Activated CD4-positive, alpha-beta memory T cell treated with anti-CD3 and anti-CD28 coated beads, Interleukin-2, amount 10 ng/mL, durations not matched to agents 7 days and 5 days (primary cell): ENCODE measurements at places on chromosomes 3 and 15. TPM values are rescaled to one million over a fixed set of nuclear protein-coding genes. Genes with fewer than 3 reads are reported as not detected.
A peak's percentile ranks its signal among the peaks of the same experiment; 100 is the strongest.

The COL7A1 gene
- 0.40 TPM for total RNA-seq

GRCh38 chr15:89475661-89476060, 20.7 kb downstream of the RHCG start:
- no peak for DNase-seq
- H3K27me3 ChIP-seq, result peaks cover 12% of the 10 kb centered on the region
- H3K36me3 ChIP-seq, result no peaks in the 10 kb centered on the region
- no peak overlapping the region for H3K4me3 ChIP-seq
- H3K27ac ChIP-seq, result no peak overlapping the region

DNA sequence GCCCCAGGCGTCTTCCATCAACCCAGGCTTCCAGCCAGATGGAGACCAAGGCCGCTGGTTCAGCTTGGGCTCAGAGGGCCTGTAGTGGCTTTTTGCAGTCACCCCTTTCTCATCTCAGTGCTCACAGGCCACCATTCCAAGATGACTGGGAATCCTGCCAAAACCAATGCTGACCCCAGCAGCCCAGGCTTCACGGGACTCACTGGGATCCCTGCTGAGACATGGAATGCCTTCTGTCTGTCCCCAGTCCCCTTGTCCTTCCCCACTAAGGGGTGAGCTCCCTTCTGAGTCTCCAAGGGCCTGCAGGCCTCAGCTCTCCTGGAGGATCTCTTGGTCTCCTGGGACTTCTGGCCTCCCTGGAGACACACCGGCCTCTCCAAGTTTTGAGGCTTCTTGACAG, 77.4 kb upstream of the SEC13 start:
- no peaks in the 10 kb centered on the region for H3K36me3 ChIP-seq
- no peak overlapping the region for H3K4me3 ChIP-seq
- H3K4me1 ChIP-seq, result peaks cover 21% of the 10 kb centered on the region
- H3K27me3 ChIP-seq, result peaks cover 4% of the 10 kb centered on the region
- DNase-seq, result no peak
- no peak overlapping the region for H3K27ac ChIP-seq

- no peaks in the 10 kb centered on the region for H3K27me3 ChIP-seq
- DNase-seq, result no peak
- H3K36me3 ChIP-seq, result no peaks in the 10 kb centered on the region
- H3K4me1 ChIP-seq, result no peaks in the 10 kb centered on the region
- no peak overlapping the region for H3K4me3 ChIP-seq
These were observed 90.6 kb downstream of the SOX14 start for GRCh38 chr3:137854533-137855261.

The RTP4 gene
- 23.2 TPM for total RNA-seq

The NEK11 gene
- 2.8 TPM for total RNA-seq

- H3K27me3 ChIP-seq, result no peaks in the 10 kb centered on the region
- no peaks in the 10 kb centered on the region for H3K36me3 ChIP-seq
- no peak for DNase-seq
- no peak overlapping the region for H3K4me3 ChIP-seq
These were observed 623.0 kb downstream of the NTRK3 start for GRCh38 chr15:87633525-87633924.

- H3K27ac ChIP-seq, result peak overlapping the region; percentile 10
- DNase-seq, result no peak
- peak overlapping the region; percentile 30 for H3K4me3 ChIP-seq
- peaks cover 54% of the 10 kb centered on the region for H3K4me1 ChIP-seq
- peaks cover 79% of the 10 kb centered on the region for H3K27me3 ChIP-seq
These were observed 5.4 kb downstream of the ISL2 start for GRCh38 chr15:76342058-76342381.

DNA sequence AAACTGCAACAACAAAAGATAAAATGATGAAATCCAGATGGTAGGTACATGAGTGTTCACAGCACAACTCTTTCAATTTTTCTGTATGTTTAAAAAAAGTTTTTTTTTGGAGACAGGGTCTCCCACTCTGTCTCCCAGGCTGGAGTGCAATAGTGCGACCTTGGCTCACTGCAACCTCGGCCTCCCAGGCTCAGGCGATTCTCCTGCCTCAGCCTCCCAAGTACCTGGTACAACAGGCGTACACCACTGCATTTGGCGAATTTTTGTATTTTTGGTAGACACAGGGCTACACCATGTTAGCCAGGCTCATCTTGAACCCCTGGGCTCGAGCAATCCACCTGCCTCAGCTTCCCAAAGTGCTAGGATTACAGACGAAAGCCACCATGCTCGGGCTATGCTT, 18.6 kb downstream of the LRRFIP2 start:
- DNase-seq, result no peak
- H3K36me3 ChIP-seq, result peaks cover 48% of the 10 kb centered on the region
- H3K27ac ChIP-seq, result no peak overlapping the region
- H3K4me3 ChIP-seq, result no peak overlapping the region

The SLC12A1 gene
- total RNA-seq, result not detected

The EIF2A gene
- total RNA-seq, result 81.7 TPM

The CHRD gene
- total RNA-seq, result not detected

DNA sequence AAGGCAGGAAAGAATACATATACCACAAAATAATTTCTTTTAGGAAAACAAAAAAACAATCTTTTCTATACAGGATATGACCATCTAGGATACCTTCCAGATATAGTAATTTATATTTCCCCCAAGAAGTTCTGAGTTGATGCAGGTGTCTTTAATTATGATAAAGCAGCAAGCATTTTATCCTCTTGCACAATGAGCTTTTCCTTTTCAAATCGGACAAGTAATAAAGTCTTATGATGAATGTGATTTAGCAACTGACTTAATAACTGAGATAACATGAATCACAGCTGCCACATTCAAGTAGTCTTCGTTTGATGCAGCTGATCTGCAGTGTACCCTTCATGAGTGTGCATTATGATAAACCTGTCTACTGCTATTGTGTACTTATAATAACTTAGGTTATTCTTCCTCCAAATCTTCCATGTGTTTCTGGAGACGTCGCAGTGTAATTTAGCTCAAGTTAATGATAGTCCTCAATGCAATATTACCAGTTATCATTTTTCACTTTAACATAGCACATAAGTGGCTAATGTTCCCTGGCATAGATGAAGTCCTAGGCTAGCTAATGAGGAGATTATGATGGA, 260.3 kb upstream of the MRPL3 start:
- peaks cover 10% of the 10 kb centered on the region for H3K27me3 ChIP-seq
- no peak for DNase-seq
- no peaks in the 10 kb centered on the region for H3K36me3 ChIP-seq
- H3K4me3 ChIP-seq, result no peak overlapping the region
- no peak overlapping the region for H3K27ac ChIP-seq

The TMEM108 gene
- not detected for total RNA-seq

The COL6A5 gene
- total RNA-seq, result 0.05 TPM

The PRRT3 gene
- 5.4 TPM for total RNA-seq

The SLC26A6 gene
- total RNA-seq, result 55.4 TPM

DNA sequence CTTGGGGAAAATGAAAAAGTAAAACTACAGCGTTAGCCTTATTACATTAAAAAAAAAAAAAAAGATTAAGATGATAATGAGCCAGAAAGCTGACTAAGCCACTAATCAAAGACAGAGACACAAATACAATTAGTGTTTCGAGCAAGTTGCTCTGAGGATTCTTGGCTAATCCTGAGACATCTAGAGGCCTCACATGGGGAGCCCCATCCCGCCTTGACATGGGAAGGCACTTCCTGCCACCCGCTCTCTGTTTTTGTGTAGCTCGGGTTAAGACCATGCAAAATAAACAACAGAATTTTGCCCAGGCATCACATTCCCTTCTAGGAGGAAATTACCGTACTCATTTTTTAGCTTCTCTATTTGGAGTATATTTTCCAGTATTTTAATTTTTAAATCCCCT, 15.3 kb downstream of the HESX1 start:
- no peak overlapping the region for H3K27ac ChIP-seq
- H3K36me3 ChIP-seq, result no peaks in the 10 kb centered on the region
- no peak overlapping the region for H3K4me3 ChIP-seq
- peaks cover 13% of the 10 kb centered on the region for H3K27me3 ChIP-seq
- no peaks in the 10 kb centered on the region for H3K4me1 ChIP-seq

DNA sequence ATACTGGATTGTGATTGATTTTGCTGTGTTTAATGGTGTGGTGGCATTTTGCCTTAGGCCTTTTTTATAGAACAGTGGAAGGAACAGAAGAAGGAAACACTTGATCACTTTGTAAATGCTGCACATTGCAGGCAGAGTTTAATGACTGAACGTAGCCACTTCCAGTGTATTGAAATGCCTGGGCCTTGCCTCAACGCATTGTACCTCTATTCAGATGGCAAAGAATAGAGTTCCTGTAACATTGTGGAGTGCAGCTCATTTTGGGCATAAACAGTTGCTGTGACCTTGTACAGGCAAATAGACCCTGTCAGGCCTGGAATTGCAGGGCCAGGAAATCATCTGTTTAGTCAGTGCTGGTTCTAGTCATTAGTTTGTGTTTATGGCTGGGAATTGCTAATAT, 225.0 kb downstream of the EPHA3 start:
- no peaks in the 10 kb centered on the region for H3K27me3 ChIP-seq
- no peaks in the 10 kb centered on the region for H3K4me1 ChIP-seq
- H3K27ac ChIP-seq, result no peak overlapping the region

DNA sequence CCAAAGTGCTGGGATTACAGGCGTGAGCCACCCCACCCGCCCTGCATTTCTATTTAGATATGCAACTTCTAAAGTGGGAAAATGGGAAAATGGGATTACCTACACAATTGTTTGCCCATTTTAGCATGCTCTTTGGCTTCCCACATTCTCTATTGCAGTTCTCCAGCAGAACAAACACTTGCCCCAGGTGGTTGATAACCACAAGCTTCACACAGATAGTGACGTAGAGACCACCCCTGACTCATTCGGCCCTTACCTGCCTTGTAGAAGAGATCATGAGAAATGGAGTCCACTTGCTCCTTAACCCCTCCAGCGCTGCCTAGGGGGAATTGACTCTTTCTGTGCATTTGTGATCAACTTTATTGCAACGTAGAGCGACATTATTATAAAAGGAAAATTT, 83.2 kb upstream of the RAP2B start:
- H3K4me3 ChIP-seq, result no peak overlapping the region
- H3K27ac ChIP-seq, result no peak overlapping the region
- no peak for DNase-seq
- H3K36me3 ChIP-seq, result no peaks in the 10 kb centered on the region

DNA sequence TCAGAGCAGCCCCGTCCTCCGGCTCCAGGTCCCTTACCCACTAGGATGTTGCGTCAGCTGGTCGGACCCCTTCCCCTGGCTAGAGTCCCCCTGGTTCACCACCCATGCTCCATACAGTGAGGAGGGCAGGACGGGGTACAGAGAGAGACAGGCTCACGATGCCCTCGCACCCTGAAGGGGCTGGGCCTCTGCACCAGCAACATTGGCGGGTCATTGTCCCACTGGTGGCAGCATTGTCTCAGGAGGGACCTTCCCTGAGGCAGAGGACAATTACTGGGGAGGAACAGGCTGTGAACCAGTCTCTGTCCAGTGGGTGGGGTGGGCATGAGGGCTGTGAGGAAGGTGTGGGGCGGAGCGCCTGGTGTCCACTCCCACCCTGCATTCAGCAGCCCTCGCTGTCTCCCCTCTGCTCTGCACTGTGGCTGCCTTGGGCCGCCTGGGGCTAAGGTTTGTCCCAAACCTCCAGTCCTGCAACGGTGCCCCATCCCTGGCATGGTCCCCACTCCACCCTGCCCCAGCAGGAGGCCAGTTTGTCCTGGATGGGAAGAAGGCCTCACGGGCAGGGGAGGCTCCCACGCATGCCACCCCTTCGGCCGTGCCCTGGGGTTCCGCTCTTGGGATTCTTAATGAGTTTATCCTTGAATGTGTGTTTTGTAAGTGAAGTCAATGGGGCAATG, 48.0 kb upstream of the KLF13 start:
- H3K4me3 ChIP-seq, result no peak overlapping the region
- peaks cover 8% of the 10 kb centered on the region for H3K4me1 ChIP-seq
- H3K27me3 ChIP-seq, result peaks cover 5% of the 10 kb centered on the region
- no peak overlapping the region for H3K27ac ChIP-seq

The ADAMTS9 gene
- total RNA-seq, result not detected

DNA sequence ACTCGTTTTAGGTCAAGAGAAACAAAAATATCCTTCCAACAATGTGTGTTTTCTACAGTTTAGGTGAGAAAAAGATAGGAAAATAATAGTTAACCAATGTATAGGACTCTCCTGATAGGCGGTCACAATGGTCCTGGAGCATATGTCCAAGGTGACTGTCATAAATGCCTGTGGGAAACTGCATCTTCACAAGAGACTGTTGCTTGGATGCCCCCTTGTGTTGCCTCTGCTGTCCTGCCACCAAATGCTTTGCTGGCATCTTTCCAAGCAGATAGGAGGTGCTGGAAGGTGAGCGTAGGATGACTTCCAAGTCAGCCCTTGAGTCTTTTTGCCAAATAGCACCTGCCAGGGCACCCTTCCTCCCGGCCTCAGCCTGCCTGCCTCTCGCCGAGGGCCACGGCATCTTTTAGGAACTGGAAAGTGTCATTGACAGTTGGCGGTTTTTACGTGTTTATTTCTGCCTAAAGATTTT, 24.1 kb upstream of the SACM1L start:
- peaks cover 54% of the 10 kb centered on the region for H3K4me1 ChIP-seq
- H3K27ac ChIP-seq, result peak overlapping the region; percentile 79
- no peaks in the 10 kb centered on the region for H3K27me3 ChIP-seq
- H3K36me3 ChIP-seq, result peaks cover 42% of the 10 kb centered on the region
- peak; percentile 66 for DNase-seq

The PKM gene
- total RNA-seq, result 1,064 TPM

GRCh38 chr3:157502916-157503595, at the start of gene VEPH1:
Gene VEPH1 (minus strand): TSS chr3:157503416. CDS start chr3:157495349, 8,067 bp downstream.
- H3K4me3 ChIP-seq, result no peak within 1 kb of the TSS
- H3K27ac ChIP-seq, result no peak within 1 kb of the TSS
- H3K36me3 ChIP-seq, result no peaks in the 10 kb centered on the region
- H3K27me3 ChIP-seq, result peaks cover 31% of the 10 kb centered on the region
- H3K4me1 ChIP-seq, result peaks cover 10% of the 10 kb centered on the region

- H3K36me3 ChIP-seq, result no peaks in the 10 kb centered on the region
- peaks cover 12% of the 10 kb centered on the region for H3K4me1 ChIP-seq
- H3K4me3 ChIP-seq, result no peak overlapping the region
- H3K27ac ChIP-seq, result no peak overlapping the region
These were observed 74.9 kb upstream of the CHRNB4 start for GRCh38 chr15:78715930-78716329.

DNA sequence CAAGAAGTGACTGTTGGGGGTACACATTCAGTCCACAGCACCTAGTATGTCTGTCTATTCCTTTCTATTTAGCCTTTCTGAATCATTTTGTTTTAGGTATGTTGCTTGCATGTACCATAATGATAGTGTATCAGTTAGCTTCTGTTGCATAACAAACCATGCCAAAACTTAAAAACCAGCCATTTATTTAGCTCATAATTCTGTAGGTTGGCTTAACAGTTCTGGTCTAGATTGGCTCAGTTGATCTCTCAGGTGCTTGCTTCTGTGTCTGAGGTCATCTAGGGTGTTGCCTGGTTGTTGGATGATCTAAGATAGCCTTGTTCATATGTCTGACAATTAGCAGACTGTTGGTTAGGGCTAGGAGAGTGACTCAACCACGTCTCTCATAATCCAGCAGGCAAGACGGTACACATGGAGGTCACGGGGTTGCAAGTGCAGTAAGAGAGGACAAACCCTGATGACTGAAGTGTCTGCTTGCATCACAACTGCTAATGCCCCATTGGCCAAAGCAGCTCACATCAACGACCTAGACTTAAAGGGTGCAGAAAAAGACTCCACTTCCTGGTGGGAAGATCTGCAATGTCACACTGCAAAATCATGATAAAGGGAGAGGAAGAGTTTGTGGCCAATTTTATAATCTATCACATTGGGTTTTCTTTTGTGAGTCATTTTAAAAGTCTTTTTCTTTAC, 6.8 kb upstream of the PDCD6IP start:
- H3K27me3 ChIP-seq, result peaks cover 16% of the 10 kb centered on the region
- no peak overlapping the region for H3K4me3 ChIP-seq
- no peaks in the 10 kb centered on the region for H3K36me3 ChIP-seq
- DNase-seq, result peak; percentile 33

The CAMKV gene
- total RNA-seq, result not detected

GRCh38 chr15:98397419-98397818, 250.9 kb upstream of the IGF1R start:
- no peaks in the 10 kb centered on the region for H3K27me3 ChIP-seq
- H3K4me1 ChIP-seq, result no peaks in the 10 kb centered on the region
- H3K36me3 ChIP-seq, result no peaks in the 10 kb centered on the region
- DNase-seq, result no peak
- H3K27ac ChIP-seq, result no peak overlapping the region

The CLRN1 gene
- not detected for total RNA-seq
